ENCODE measurements at places on chromosomes 1 and 21. TPM values are rescaled to one million over a fixed set of nuclear protein-coding genes. Genes with fewer than 3 reads are reported as not detected.
A peak's percentile ranks its signal among the peaks of the same experiment; 100 is the strongest.

DNA sequence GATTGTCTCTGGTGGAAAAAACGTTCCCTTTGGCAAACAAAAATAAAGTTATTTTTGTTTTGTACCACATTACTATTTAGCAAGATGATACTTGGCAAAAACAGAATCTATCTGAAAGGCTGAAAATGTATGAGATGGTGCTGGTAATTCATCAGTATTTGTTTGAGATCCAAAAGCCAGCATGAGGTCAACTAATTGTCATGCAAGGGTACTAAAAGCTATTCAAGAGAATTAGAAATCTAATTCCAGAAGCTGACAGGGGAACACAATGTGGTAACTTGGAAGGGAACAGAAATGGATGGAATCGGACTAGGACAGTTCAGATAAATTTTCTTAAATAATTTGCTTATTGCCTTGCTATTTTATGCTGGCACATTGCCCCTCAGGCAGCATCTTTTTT, 263.8 kb downstream of the KCNT2 start:
- no peak for DNase-seq

GRCh38 chr21:29033301-29033700, 8.8 kb downstream of the USP16 start:
- no peak for DNase-seq

DNA sequence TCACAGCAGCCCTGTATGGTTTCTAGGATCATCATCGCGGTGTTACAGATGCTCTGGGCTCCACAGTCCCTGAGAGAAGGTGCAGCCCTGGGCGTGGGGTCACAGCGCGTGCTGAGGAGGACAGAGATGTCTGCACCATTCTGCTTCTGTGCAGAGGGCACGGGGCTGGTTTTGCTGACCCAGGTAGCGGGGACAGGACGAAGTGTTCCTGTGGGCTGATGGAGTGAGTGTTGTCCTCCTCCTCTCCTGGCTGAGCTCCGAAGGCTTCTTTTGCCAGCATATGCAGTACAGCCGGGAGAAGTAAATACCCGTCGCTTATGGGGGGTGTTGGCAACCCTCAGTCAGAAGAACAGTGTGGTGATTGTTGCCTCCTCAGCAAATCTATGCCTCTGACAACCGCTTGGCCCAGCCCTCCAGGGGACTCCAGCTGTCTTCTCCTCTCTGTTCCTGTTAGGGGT, 101.5 kb downstream of the DDX20 start:
- DNase-seq = no peak

- no peak for DNase-seq
Measured at GRCh38 chr1:197435224-197435623, 167.2 kb downstream of the CRB1 start.

DNA sequence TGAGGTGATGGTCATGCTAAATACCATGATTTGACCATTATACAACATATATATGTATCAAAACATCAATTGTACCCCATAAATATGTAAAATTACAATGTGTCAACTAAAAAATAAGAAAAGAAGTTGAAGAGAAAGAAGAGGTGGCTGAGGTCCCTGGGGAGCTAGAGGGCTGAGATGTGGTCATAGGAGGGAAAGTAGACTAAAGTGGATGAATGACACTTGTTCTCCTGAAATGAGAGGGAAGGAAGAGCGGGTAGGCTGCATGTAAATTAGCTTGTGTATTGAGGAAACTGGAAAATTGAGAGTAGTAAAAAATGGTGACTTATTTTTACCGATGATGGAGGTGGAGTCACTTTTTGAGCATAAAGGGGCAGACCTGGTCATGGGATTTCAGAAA, 117.0 kb downstream of the ST6GALNAC3 start:
- no peak for DNase-seq

- peak; percentile 89 for DNase-seq
Measured at GRCh38 chr21:31559368-31560119, 99.9 kb upstream of the SOD1 start.

- no peak for DNase-seq
Measured at GRCh38 chr1:177256153-177257075, 85.7 kb downstream of the BRINP2 start.

MSTO1 gene
- polyA plus RNA-seq = 22.6 TPM

ASPM gene
- 0.11 TPM for polyA plus RNA-seq

SLC6A9 gene
- 19.8 TPM for polyA plus RNA-seq

Data from urinary bladder (tissue), 4 donors.